ENCODE measurements at places on chromosomes 1 and 21. TPM values are rescaled to one million over a fixed set of nuclear protein-coding genes. Genes with fewer than 3 reads are reported as not detected.

- no peak for DNase-seq
Measured at GRCh38 chr21:24310788-24311187, 1296.5 kb downstream of the MRPL39 start.

GRCh38 chr21:27722095-27722494 is 755.2 kb upstream of the ADAMTS5 start:
- no peak for DNase-seq

DNA sequence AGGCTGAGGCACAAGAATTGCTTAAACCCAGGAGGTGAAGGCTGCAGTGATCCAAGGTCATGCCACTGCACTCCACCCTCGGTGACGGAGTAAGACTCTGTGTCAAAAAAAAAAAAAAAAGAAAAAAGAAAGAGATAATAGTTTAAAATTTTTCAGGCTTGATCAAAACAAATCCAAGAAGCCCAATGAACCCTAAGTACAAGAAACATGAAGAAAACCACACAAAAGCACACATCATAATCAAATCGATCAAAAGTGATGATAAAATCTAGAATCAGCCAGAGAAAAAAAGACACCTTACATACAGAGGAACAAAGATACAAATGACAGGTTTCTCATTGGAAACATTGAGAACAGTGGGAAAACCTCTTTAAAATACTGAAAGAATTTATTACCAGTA is 31.5 kb downstream of the LDLRAD1 start:
- no peak for DNase-seq

The RYR2 gene
- 0.06 TPM for total RNA-seq

DNA sequence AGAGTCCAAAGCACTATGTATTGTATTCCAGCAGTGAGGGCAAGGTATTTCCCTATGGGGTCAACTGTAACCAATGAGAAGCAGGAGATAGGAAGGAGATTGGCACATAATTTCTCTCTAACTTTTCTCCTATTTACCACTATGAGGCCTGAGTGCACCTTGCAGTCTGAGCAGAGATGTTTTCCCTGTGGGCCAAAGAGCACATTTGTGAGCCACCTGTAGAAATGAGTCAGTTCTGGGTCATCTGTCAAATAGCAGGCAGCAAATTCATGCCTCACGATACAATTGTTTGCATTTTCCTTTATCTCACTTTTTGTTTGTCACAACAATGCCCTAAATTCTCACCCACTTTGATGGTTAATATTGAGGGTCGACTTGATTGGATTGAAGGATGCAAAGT is 547.2 kb upstream of the NCAM2 start:
- no peak for DNase-seq

GRCh38 chr1:7003676-7004075 is 218.4 kb downstream of the CAMTA1 start:
- no peak for DNase-seq

The CYP4A11 gene
- not detected for total RNA-seq

DNA sequence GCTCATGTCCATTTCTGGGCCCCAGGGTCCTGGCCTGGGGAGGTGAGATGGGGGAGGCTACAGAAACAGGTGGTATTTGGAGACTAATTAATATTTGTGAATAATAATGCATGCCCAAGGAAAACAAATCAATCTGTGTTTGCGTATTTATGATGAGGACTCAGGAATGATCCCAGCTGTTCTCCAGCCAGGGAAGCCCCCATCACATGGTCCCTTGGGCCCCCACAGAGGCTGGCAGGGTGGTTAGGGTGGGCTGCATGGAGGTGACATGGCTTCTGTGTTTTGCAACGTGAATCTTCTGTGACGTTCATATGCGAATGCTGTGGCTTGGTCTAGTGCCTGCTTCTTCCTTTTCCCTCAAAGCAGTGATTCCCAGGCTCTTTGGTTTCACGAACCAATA is 10.5 kb downstream of the PTPRF start:
- no peak for DNase-seq

The CD48 gene
- total RNA-seq, result not detected

DNA sequence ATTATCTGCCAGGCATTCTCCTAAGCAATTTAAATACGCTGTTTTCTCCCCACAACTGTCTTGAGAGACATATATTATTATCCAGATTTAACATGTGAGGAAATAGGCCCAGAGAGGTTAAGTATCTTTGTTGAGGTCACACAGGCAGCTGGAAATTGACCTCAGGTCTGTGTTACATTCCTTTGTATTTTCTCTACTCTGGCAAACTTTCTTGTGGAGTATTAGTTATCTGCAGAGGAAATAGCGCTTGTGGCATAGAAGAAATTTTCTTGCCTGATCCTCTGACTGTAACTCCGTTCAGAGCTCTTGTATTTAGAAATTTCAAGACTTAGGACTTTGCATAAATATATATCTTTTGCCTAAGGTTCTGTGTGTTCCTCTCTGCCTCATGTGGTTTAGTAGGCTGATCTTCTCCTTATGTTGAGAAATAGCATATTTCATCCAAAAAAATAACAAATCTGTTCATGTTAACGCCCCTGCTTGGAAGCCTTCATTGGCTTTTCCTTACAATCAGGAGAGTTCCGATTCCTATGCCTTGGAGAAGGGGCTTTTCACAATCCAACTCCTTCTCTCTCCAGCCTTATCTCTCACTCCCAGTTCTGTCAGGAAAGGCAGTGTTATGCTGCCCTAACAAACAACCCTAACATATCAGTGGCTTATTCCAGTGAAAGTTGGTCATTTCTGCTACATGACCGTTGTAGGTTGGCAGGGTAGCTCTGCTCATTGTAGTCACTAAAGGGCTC is 2.5 kb upstream of the JUN start:
- DNase-seq, result peak; percentile 54

The HSD3B1 gene
- not detected for total RNA-seq
